ENCODE measurements at places on chromosomes 2 and 18. TPM values are rescaled to one million over a fixed set of nuclear protein-coding genes. Genes with fewer than 3 reads are reported as not detected.
A peak's percentile ranks its signal among the peaks of the same experiment; 100 is the strongest.

- DNase-seq: no peak
These were observed 81.5 kb upstream of the RMDN2 start for GRCh38 chr2:37843556-37843955.

- DNase-seq: no peak
These were observed 18.1 kb downstream of the FBXO48 start for GRCh38 chr2:68448671-68449653.

DNA sequence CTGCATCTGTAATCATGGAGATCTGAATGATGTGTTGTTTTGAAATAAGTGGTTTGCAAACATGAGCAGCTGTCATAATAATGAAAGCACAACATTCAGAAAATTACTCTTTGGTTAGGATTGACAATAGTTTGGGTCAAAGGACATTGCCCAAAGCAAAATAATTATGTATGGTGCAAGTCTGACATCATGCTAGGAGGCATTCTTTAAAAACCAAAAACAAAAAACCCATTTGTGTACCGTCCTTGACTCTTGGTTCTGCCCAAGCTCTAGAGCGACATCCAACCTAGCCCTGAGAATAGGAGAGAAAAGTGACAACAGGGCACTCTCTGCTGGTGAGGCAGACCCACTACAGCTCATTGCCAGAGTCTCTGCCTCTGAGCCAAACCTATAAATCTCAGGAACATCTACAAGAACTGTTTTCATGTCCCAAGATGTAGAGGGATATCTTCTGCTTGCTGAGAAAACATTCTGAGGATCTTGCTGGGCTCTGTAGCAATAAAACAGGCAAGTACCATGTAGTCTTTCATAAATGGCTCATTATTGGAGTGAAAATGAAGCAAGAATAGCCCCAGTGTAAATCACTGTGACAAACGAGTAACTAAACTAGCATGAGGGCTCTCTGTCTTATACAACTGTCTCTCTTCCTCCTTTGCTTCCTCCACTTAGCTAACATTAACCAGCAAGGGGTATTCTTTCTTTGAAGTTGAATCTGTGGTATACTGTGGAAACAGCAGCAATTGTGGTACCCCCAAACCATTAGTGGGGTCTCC is 266.8 kb upstream of the CXCR4 start:
- peak; percentile 31 for DNase-seq

GRCh38 chr18:75554644-75555185 is 127.2 kb upstream of the SMIM21 start:
- no peak for DNase-seq

- no peak for DNase-seq
These were observed 11.0 kb downstream of the ANKRD12 start for GRCh38 chr18:9147440-9148202.

- DNase-seq: no peak
These were observed 1.7 kb upstream of the ICOS start for GRCh38 chr2:203934711-203935438.

GRCh38 chr2:168220965-168221819 is 26.2 kb downstream of the STK39 start:
- no peak for DNase-seq

DNA sequence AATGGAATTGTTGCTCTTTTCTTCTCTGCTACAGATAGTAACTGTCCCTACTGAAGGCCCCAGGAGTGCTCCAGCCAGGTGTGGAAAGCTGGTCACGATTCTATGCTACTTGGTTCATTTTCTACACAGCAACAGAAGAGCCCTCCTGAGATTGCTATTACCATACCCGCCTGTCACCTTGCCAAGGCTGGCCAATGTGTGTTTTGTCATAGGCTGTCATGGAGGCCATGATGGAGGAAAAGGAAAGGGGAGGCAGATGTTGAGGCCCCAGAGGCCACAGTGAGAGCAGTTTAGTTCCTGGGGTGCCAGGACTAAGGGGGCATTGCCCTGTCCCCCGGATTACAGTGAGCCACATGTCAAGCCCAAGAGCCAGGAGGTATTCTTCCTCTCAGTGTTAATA is 952 bp downstream of the ELMOD3 start:
- no peak for DNase-seq

DNA sequence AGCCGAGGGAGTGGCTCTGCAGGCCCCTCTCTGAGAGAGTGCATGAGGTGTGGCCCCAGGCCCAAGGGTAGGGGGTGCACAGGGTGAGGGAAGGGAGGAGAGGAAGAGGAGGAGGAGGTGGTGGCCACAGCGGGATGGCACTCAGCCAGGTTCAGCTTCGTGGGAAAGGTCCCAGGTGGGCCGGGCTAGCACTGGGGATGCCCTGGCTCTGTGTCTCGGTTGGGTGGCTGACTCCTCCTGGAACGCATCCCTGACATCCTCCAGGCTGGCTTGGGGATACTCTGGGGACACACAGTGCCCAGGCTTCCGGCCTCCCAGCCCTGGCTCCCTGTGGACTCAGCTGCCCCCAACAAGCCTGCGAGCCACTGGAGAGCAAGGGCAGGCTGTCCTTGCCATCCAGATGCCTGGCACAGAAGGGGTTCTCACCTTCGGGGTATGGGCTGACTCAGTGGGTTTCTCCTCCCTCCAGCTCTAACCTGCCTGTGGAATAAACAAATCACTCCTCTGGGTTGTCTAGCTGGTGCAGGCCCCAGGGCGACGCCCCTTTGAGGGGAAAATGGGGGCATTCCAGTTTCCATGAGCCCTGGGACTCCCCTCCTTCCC is 582 bp upstream of the ZAP70 start:
- DNase-seq: peak; percentile 38

DNA sequence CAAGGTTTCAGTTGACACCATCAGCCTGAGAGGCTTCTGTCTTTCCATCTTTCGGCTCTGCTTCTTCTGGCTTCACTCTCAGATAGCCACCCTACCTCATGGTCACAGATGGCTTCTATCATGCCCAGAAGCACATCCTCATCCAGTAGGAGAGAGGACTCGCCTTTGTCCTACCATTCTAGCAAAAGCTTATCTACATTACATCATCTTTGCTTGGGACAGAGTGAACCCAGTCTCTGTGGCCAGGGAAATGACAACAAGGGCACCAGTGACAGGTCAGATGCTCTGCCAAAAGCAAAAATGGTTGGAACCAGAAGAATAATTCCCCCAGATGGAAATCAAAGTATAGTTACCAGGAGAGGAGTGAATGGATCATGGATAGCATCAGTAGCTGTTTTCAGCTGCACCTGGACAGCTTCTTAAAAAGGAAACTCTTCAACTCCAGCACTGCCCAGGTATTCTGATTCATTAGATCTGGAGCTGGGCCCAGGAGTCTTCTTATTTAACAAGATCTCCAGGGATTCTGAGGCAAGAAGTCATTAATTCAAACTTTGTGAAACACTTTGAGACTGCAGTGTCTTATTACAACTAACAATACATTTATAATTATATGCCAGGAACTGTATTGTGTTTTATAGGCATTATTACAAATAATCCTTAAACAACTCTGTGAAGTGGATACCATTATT is 257.7 kb upstream of the UBE2E3 start:
- DNase-seq: no peak

- DNase-seq: no peak
These were observed 86.4 kb upstream of the FN1 start for GRCh38 chr2:215522237-215522636.

DNA sequence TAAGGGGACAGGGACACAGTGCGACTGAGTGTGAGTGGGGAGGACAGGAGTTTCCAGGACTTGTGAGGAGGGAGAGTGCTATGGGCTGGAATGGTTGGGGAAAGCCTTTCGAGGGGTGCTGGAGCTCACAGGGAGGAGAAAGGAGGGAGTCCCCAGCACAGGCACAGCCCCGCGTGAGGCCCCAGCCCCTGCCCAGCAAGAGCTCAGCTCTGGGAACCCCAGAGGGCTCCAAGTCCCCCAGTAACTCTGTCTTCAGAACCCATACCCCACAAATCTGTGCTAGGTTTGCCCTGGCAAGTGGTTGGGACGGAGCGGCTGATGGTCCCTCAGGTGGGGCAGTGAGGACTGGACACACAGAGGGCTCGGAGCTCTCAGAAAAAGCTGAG is 75.4 kb downstream of the SFXN5 start:
- DNase-seq: no peak

- no peak for DNase-seq
These were observed 1182.3 kb downstream of the CNTNAP5 start for GRCh38 chr2:125207431-125207830.

The AFF3 gene
- total RNA-seq: 14.4 TPM

The SALL3 gene
- total RNA-seq: not detected

The ORC2 gene
- total RNA-seq: 28.7 TPM

The CAPN14 gene
- total RNA-seq: 0.65 TPM
